Foreskin fibroblast (primary cell): ENCODE measurements at places on chromosomes 5 and 9.

DNA sequence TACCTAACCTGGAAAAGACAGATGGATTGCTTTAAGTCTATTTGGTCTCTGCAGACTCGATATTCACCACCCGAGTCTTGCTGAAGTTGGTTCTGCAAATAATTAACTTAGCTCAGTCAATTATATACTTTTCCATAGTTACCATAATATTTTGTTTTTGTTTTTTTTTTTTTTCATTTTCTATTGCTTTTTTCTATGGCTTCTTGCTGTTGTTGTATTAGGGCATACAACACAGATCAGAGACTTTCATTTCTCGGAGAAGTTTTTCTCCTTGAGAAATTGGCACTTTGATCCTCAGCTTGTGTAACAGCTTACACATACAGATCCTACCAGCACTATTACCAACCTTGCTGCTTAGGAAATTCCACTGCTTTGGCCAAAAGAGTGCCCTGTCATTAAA, 88.0 kb downstream of the GPR21 start:
- no peak for DNase-seq

- DNase-seq, result no peak
Measured at GRCh38 chr5:177431317-177432142, 5.1 kb downstream of the GRK6 start.

DNA sequence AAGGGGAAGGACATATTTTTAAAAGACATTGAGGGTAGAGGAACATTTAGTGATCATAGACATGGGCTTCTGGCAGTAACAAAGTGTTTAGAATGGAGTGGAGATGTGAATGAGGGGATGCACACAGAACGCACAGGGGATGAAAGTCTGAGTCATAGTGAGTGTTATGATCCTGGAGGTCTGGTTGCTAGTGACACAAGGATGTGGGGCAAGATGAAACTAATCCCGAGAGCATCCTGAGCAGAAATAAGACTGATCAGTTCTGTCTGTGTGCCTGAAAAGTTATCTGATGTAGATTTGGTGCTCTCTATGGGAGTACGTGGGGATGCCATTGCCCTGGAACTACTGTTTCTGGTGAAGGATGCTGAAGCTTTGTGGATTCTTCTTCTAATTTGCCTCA, 141.1 kb downstream of the CHSY3 start:
- no peak for DNase-seq

DNA sequence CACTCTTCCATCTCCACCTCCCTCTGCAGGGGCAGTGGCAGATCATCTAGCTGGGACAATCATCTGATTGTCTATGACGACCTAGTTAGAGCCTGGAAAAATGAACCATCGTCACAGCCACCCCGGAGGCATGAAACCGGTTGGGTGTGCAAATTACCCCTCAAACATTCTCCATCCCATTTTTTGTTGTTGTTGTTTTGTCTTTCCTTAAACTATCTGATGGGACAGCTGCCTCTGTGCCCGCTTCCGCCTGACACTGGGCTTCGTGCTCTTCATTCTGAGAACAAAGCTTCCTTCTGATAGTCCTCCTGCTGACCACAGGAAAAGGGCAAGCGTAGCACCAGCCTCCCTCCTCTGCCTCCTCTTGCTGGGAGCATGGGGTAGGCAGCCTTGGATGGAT, 7.0 kb upstream of the NDST1 start:
- DNase-seq, result no peak

DNA sequence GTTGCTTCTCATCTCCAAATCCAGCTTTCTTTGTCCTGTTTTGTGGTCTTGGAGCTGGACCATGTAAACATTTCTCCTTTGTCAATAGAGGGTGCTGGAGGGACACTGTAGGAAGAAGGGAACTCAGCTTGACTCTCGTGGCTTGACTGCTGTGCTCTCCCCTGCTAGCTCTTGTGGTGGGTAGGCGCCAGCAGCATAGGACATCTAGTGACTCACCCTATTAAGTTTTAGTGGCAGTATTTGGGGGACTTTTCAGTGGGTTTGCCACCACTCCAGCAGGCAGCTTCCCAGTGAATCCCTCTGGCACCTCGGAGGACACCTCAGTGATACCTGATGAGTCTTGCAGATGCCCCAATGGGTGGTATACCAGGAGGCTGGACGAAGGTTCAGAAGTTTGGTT, 97.8 kb downstream of the TSSK1B start:
- DNase-seq, result peak; percentile 78

DNA sequence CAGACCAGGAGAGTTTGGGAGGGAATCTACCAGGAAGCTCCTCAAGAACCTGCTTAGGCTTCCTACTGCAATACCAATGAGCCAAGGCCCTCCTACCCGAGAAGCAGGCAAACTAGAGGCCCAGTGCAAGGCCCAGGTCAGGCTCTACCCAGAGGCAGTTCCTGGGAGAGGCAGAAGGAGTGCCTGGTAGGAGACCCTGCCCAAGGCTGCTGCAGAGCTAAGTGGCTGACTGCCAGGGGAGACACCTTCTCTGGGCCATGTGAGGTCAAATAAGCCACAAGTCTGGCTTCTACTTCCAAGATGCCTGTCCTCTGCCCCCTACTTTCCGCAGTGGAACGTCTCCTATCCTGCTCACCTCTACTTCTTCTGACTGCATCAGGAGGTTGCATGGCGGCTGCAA, 17.8 kb downstream of the ACSL6 start:
- no peak for DNase-seq

DNA sequence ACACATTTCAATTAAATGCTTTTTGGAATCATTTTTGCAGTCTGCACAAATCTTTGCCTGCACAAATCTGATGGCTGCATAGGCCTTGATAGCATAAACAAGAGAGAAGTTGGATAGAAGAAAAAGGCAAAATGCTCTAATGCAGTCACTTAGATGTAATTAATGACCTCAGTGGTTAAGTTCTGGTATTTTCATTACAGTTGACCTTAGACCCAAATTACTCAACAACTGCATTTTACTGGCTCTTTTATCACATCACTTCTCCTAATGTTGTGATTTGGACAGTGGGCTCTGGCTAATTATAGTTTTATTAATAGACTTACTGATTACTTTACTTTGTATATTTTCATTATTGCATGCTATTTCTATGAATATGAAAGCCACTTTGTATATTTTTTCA, 34.3 kb downstream of the NTRK2 start:
- peak; percentile 5 for DNase-seq
